ENCODE measurements at places on chromosomes 4 and X.

DNA sequence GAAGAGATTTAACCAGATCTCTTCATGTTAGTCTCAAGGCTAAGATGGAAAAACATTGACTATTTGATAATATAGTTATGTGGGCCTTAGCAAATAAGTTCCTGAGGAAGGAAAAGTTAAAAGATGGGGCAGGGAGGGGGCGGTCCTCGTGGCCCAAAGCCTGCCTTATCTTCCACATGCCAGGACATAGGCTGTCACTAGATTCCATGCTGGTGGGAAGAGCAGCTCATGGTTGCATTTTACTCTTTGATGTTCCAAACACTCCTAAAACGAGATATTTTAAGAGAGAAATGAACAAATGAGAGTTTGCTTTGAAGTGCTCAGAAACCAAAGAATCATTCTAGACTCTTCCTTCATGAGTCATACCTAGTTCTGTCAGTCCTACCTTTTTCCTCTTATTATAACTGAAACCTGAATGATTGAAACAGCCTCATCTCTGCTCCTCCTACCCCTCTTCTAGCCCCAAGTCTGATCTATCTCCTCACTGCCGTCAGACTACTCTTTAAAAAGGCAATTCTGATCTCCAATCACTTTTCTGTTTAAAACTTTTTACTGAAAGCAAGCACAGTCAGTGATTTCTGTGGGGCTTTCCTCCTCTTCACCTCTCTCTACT, 25.1 kb downstream of the RAB9B start:
- no peak overlapping the region for H3K4me3 ChIP-seq
- peaks cover 3% of the 10 kb centered on the region for H3K27me3 ChIP-seq
- H3K27ac ChIP-seq = no peak overlapping the region
- H3K4me1 ChIP-seq = peaks cover 10% of the 10 kb centered on the region
- no peaks in the 10 kb centered on the region for H3K36me3 ChIP-seq

DNA sequence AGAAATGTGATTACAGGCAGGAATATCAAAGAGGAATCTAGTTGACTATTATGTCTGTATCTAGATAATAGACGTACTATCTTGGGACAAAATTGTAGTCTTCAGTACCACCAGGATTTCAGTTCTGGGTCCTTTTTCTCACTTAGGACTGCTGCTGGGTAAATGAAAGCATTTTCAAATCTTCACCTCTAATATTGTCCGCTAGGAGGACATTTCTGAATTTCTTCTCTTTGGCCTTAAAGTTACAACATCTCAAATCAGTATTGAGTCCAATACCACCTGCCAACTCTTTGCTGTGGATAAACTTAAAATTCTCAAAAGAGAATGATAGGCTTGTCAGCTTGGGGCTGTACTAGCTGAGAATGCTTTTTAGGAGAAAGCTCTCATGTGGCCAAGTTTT, 6.0 kb downstream of the FGF16 start:
- no peak for DNase-seq
- no peak overlapping the region for H3K4me3 ChIP-seq
- no peaks in the 10 kb centered on the region for H3K36me3 ChIP-seq
- H3K4me1 ChIP-seq = no peaks in the 10 kb centered on the region

DNA sequence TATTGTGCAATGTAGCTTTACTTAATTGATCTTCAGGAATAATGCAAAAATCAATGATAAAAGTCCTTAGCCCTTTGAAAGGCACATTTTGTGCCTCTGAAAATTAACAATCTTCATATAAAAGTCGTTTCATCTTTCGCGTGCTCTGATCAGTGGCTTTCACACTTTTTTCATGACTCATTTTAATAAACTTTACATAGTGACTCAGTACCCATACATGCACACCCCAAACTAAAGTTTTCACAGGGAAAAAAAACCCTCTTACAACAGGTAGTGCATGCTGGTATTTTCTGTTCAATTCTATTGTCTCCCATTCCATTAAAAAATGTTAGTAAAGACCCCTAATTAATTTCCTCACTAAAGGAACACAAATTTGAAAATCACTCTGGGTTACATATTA, 21.5 kb downstream of the RWDD4 start:
- H3K27ac ChIP-seq = no peak overlapping the region
- H3K27me3 ChIP-seq = peaks cover 5% of the 10 kb centered on the region
- no peak for DNase-seq
- peaks cover 8% of the 10 kb centered on the region for H3K36me3 ChIP-seq

- no peak overlapping the region for H3K27ac ChIP-seq
- H3K27me3 ChIP-seq = peaks cover 15% of the 10 kb centered on the region
- H3K4me1 ChIP-seq = peaks cover 9% of the 10 kb centered on the region
- no peak for DNase-seq
These were observed 35.0 kb upstream of the MXD4 start for GRCh38 chr4:2296631-2297601.

DNA sequence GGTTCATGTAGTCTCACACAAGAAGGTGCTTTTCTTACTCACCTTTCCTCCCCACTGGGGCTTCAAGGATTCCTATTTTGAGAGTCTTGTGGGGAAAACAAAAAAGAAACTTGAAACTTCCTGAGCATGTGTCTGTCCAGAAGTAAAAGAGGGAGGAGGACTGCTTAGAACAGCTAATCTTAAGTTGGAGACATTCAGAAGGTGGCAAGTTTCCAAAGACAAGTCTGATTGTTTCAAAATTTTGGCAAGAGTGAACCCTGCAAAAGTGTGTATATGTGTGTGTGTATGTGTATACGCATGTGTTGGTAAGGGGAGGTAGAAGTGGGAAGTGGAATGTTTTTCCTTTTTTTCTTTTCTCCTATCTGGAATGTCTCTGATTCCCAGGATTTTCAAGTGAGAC, 189.0 kb upstream of the FRMPD4 start:
- H3K4me3 ChIP-seq = no peak overlapping the region
- DNase-seq = no peak
- no peaks in the 10 kb centered on the region for H3K27me3 ChIP-seq
- H3K36me3 ChIP-seq = no peaks in the 10 kb centered on the region
- no peaks in the 10 kb centered on the region for H3K4me1 ChIP-seq

GRCh38 chr4:10366628-10367027, 90.6 kb downstream of the ZNF518B start:
- no peak overlapping the region for H3K4me3 ChIP-seq
- H3K36me3 ChIP-seq = no peaks in the 10 kb centered on the region
- H3K4me1 ChIP-seq = no peaks in the 10 kb centered on the region
- no peak for DNase-seq

DNA sequence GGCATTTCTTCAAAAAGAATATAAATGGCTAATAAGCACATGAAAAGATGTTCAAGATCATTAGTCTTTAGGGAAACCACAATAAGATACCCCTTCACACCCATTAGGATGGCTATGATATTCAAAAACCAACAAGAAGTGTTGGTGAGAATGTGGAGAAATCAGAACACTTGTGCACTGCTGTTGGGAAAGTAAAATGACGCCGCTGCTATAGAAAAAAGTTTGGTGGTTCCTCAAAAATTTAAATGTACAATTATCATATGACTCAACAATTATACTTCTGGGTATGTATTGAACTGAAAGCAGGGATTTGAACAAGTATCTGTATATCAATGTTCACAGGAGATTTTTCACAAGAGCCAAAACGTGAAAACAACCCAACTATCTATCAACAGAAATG, 29.4 kb upstream of the NEUROG2 start:
- DNase-seq = no peak
- no peak overlapping the region for H3K27ac ChIP-seq
- no peaks in the 10 kb centered on the region for H3K4me1 ChIP-seq
- H3K4me3 ChIP-seq = no peak overlapping the region
- peaks cover 13% of the 10 kb centered on the region for H3K36me3 ChIP-seq

- peaks cover 5% of the 10 kb centered on the region for H3K27me3 ChIP-seq
- H3K36me3 ChIP-seq = no peaks in the 10 kb centered on the region
- no peak overlapping the region for H3K27ac ChIP-seq
These were observed 7.0 kb upstream of the SLC7A11 start for GRCh38 chr4:138249132-138249531.

DNA sequence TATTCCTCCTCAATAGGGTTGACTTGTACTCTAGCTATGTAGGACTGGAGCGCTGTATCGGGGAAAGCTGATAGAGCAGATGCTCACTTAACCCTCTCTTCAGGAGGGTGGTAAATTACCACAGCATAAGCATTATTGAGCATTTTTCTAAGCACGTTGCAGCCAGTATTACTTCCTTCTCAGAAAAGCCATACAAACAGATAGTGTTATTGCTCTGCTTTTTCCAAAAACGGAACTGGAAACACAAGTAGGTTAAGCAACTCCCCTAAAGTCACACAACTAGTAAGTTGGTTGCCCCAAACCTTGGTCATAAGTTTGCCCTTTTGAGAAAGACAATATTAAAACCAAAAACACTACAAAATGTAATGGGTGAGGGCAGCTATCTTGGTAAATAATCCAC, 73.9 kb downstream of the REELD1 start:
- H3K27ac ChIP-seq = no peak overlapping the region
- DNase-seq = no peak
- no peaks in the 10 kb centered on the region for H3K4me1 ChIP-seq
- no peak overlapping the region for H3K4me3 ChIP-seq

GRCh38 chr4:55256787-55257186, 89.3 kb upstream of the SRD5A3 start:
- no peaks in the 10 kb centered on the region for H3K4me1 ChIP-seq
- H3K4me3 ChIP-seq = no peak overlapping the region
- DNase-seq = no peak
- no peak overlapping the region for H3K27ac ChIP-seq
- H3K27me3 ChIP-seq = peaks cover 6% of the 10 kb centered on the region

GRCh38 chr4:139470997-139471665, 17.2 kb downstream of the RAB33B start:
- H3K27ac ChIP-seq = no peak overlapping the region
- H3K27me3 ChIP-seq = no peaks in the 10 kb centered on the region
- H3K4me1 ChIP-seq = no peaks in the 10 kb centered on the region
- peaks cover 38% of the 10 kb centered on the region for H3K36me3 ChIP-seq
- H3K4me3 ChIP-seq = no peak overlapping the region

DNA sequence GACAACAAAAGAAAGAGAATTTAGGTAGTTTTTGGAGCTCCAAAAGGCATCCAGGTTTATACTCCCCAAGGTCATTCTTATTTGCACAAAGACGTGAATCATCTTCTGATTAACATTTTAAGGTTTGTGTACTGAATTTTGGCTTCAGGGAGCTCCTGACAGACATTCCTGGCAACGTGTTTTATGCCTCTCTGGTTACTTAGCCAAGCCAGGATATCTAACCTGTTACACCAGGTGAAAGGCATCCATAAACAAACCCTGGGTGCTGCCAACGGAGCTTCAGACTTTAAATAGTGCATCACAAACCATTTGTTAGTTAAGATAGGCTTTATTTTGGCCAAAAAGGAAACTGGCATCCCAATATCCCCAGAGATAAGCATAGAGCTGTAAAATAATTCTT, 997.3 kb downstream of the ARAP2 start:
- H3K4me3 ChIP-seq = no peak overlapping the region
- no peak for DNase-seq

DNA sequence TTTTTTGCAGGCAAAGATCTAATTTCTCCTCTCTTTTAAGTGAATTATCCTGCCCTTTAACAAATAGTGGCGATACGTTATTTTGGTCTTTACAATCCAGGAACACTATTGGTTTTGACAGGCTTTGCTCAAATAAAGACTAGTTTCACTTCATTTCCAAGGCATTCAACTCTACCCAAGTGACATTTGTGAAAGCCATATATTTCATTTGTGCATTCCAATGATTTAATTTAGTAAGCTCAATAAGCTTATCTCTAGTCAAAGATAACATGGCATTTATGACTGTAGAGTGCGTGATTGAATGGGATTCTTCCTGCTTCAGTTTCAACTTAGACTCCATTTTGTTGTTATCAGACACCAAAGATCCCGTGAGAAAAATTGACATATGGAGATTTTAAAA, 959.8 kb downstream of the ADGRL3 start:
- H3K4me3 ChIP-seq = no peak overlapping the region
- H3K36me3 ChIP-seq = no peaks in the 10 kb centered on the region
- no peaks in the 10 kb centered on the region for H3K27me3 ChIP-seq

DNA sequence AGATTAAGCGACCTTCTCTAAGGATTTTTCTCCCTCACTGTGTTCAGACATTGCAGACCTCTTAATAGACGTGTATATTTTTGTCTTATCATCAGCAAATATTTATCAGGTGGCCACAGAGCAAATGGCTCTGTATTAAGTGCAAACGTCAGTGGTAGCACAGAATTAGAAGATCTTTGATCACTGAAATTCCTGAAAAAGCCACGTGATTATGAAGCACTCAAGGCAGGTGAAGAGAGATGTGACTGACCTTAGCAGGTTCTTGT, 105.9 kb upstream of the TBC1D9 start:
- H3K4me3 ChIP-seq = no peak overlapping the region
- H3K4me1 ChIP-seq = peaks cover 7% of the 10 kb centered on the region
- no peak for DNase-seq
- no peak overlapping the region for H3K27ac ChIP-seq

- DNase-seq = no peak
- H3K36me3 ChIP-seq = no peaks in the 10 kb centered on the region
- H3K27me3 ChIP-seq = no peaks in the 10 kb centered on the region
- H3K4me3 ChIP-seq = no peak overlapping the region
These were observed 108.1 kb upstream of the IQCM start for GRCh38 chr4:149923736-149924135.

GRCh38 chrX:140503238-140503601, 1.6 kb downstream of the SOX3 start:
- DNase-seq = no peak
- peaks cover 46% of the 10 kb centered on the region for H3K27me3 ChIP-seq
- H3K36me3 ChIP-seq = no peaks in the 10 kb centered on the region
- H3K4me1 ChIP-seq = no peaks in the 10 kb centered on the region
- no peak overlapping the region for H3K4me3 ChIP-seq
- no peak overlapping the region for H3K27ac ChIP-seq

DNA sequence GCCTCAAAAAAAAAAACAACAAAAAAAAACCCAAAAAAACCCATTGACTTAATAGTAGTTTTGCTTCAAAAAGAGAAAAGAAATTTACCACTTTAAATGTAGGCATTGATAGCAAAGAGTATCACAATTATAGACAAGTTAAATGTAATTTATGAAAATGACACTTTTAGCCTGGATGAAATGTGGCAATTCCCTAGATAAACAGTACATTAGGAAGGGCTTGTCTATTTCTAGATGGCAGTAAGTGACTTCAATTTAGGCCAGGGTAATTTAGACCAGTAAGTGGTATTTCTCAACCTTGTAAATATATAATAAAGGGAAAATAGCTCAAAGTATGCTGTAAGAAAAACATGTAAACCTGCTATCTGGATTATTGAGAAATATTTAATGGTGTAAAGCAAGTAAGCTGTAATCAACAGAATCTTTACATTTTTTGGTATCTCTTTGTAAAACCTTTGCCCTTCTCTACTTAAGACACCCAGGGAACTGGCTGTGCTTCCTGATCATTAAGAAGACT, 103.7 kb upstream of the RAPGEF2 start:
- H3K4me1 ChIP-seq = peaks cover 6% of the 10 kb centered on the region
- no peak for DNase-seq
- H3K4me3 ChIP-seq = no peak overlapping the region
- H3K27ac ChIP-seq = no peak overlapping the region

DNA sequence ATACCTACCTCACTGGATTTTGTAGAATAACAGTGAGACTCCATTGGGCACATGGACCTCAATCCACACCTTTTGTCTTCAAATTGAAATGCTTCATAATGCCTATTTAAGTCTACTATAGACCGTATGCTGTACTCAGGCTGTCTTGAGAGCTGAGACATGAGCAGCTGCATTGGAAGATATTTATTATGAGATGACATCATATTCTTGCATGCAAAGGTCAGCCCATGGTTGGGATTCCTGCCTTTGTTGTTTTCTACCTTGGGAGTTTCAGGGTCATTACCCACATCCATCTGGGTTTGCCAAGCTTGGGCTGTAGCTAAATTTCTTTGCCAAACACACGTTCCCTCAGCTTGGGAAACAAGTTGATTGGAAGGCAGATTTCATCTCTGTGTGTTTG, 33.2 kb upstream of the MAMLD1 start:
- H3K4me3 ChIP-seq = no peak overlapping the region
- no peaks in the 10 kb centered on the region for H3K36me3 ChIP-seq
- H3K27me3 ChIP-seq = peaks cover 2% of the 10 kb centered on the region
- no peak for DNase-seq
- H3K4me1 ChIP-seq = peaks cover 12% of the 10 kb centered on the region

Data from activated CD4-positive, alpha-beta T cell treated with anti-CD3 and anti-CD28 coated beads, Interleukin-2, amount 10 ng/mL, durations not matched to agents 24 days and 14 days (primary cell).